ENCODE measurements at places on chromosomes 3 and 15.

DNA sequence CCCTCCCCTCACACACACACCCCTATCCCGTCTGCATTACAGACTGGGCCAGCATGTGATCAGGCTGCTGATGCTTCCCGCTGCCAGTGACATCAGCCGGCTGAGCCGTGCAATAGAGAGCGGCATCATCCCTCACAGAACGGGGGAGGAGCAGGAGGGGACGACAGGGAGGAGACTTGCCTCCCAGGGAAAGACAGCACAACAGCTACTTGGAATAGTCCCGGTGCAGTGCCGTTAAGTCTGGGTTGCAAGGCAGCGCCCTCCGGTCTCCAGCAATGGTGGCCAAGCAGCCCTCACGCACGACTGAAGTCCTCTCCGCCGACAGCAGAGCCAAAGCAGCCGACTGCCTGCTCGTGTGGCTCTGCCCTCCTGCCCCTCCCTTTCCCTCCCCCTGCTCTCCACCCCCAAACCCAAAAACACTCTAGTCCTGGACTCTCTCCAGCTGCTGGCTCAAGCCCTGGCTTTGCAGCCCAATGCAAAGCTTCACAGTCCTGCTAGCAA lies 31.5 kb upstream of the RPS17 start:
- peak; percentile 44 for DNase-seq

- DNase-seq = no peak
Measured at GRCh38 chr3:171556574-171557145, 96.5 kb upstream of the TNIK start.

DNA sequence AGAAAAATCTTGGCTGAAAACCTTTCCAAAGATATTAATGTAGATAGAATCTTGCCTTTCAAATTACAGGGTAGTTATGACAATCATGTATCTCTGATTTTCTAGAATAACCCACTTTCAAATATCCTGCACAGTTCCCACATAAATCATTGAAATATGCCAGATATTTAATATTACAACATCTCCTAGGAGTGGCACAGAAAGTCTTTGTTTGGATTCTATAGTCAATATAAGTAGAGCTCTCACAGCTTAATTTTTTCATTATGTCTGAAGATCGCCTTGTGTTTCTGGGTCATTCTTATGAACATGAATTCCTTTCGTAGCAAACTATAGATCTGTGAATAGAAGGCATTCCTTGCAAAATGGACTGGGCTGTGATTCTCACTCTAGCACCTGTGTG lies 5.0 kb downstream of the RARB start:
- DNase-seq = no peak

- no peak for DNase-seq
Measured at GRCh38 chr3:9400616-9401015, 3.2 kb downstream of the SETD5 start.

- peak; percentile 36 for DNase-seq
Measured at GRCh38 chr3:110995461-110996231, 76.0 kb upstream of the NECTIN3 start.

DNA sequence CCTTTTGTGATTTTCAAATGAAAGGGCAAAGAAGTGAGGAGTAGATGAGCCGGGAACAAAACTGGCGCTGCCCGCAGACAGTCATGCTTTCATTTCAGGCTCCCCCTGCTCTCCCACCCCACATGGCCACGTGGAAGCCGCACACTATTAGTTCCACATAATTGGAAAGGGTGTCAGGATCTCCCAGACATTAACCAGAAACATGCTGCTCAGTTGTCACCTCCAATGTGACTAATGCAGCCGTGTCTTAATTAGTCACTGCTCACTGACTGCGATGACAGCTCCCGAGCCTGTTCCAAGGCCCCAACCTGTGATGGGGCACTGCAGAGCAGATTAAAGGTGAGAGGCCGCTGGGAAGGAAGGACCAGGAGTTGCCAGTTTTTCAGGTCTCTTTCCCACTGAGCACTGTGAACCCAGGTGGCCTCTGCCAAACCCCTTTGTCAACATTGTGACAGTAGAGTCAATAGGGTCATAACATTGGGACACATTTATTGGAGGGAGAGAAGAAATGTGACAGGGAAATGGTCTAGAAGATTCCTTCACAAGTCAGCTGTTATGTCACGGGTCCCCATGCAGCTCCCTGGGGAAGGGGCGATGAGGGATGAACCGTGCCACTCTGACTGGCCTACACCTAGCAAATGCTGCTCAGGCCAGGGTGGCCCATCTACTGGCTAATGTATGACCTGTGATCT lies 38.6 kb upstream of the SFMBT1 start:
- no peak for DNase-seq

DNA sequence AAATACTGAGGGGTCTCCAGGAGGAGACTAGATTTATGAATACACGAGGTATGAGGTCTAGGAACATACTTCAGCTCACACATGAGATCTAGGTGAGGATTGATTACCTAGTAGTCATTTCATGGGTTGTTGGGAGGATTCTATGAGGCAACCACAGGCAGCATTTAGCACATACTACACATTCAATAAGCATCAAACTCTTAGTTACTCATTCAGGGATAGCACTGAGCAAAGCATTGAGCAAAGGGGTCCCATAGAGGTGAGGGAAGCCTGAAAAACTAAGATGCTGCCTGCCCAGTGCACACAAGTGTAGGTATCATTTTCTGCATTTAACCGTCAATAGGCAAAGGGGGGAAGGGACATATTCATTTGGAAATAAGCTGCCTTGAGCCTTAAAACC lies 4.5 kb downstream of the CCR5 start:
- DNase-seq = no peak

DNA sequence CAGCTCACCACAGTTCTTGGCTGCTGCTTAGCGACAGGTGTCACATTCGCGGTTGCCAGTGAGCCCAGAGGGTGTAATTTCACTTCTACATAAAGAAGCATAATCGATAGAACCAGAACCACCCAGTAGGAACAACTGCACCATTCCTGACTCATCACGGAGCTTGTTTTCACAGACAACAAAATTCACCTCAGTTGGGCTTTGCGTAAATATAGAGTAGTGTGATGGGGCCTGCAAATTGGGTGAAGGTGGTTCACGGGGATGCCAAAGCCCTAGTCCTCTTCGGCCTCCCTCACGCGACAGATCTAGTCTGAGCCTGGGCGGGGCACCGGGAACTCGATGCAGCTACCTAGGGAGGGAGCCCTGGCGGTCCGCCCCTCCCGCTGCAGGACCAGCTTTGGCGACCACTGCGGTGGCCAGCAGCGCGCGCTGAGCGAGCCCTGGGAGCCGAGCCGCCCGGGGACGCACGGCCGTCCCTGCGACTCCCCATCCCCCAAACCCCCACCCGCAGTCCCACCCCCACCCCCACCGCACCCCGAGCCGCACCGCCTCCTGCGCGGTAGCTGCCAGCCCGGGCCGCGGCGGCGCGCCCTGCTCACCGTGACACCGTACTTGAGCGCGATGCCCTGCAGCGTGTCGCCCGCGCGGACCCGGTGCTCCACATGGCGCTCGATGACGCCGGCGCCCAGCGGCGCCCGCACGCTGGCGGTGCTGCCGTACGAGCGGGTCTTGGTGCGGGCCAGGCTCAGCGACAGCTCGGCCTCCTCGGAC lies 519 bp downstream of the LYSMD2 start:
- DNase-seq = no peak

DNA sequence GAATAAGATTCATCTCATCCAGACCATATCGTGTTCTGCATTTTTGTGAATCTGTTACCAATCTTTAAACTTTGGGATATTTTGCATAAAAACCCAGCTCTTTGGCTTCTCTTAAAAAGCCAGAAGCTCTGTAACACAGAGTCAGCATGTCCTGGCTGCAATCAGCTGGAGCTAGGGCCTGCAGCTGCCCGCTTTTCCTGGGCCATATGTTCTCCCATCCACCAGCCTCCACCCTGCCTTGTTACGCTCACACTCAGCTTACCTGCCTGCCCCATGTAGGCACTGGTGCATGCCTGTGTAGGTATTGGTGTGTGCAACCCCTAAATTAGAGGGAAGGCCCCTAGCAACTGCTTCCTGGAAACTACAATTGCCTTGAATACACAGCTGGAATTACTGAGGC lies 48.2 kb downstream of the CRYGS start:
- DNase-seq = no peak

GRCh38 chr3:49358884-49359225 lies 702 bp upstream of the GPX1 start:
- DNase-seq = no peak

DNA sequence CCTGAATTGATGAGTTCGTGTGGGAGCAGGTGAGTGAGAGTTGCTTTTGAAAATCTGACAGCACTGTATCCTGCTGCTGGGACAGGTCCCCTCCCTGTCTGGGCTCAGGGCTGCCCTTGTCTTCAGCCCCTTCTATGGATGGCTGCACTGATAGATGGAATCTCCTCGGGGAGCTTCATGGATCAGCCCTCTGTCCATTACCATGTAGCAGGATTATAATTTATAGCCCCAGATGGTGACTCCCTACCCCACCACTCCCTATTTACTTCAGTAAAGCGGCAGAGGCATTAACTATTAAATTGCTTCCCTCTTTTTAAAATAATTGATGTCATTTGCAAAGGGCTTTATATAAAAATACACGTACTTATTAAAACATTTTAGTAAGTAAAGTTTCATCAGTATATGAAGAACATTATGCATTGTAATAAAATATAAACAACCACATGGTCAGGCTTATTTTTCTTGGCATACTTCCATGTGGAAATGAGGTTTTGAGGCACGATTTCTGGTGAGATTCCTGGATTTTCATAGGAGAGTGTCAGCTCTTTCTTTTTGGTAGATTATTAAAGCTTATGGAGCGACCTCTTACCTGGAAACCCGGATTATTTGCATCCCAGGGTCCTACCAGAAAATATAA lies 38.5 kb downstream of the MAP3K13 start:
- no peak for DNase-seq

- DNase-seq = no peak
Measured at GRCh38 chr3:130849091-130849552, 44.8 kb upstream of the ATP2C1 start.

- DNase-seq = peak; percentile 71
Measured at GRCh38 chr3:101065962-101066361, 72.7 kb upstream of the ABI3BP start.

DNA sequence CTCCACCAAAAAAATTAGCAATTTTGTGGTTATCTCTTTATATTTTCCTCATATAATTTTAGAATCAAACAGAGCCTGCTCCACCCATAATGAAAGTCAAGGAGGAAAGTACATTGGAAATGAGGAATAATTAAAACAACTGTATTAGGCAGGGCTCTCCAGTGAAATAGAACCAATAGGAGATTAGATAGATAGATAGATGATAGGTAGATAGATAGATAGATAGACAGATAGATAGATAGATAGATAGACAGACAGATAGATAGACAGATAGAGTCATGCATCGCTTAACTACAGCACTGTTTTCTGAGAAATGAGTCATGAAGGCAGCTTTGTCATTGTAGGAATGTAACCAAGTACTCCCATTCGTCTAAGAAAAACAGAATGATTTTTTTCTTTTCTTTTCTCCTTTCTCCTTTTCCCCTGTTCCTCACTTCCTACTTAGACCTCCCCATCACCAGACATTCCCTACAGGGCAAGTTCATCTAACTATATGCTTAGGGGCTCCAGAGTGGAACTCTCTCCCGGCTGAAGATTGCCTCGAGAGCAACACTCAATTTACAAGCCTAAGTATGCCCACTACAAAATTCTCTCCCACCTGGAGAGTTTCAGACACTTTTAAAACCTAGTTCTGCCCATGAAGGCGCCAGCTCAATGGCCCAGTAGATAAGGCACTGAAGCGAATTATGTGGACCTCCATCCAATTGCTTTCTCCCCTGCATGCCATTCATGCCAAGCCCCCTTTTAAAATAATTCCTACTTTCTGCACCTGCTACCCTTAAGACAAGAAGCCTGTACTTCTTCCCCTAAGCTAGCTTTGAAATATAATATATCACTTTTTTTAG lies 53.3 kb upstream of the LIPC start:
- DNase-seq = no peak

- no peak for DNase-seq
Measured at GRCh38 chr3:14096742-14097141, 27.9 kb downstream of the CHCHD4 start.

GRCh38 chr15:33375236-33375635 lies 64.5 kb downstream of the RYR3 start:
- DNase-seq = no peak

DNA sequence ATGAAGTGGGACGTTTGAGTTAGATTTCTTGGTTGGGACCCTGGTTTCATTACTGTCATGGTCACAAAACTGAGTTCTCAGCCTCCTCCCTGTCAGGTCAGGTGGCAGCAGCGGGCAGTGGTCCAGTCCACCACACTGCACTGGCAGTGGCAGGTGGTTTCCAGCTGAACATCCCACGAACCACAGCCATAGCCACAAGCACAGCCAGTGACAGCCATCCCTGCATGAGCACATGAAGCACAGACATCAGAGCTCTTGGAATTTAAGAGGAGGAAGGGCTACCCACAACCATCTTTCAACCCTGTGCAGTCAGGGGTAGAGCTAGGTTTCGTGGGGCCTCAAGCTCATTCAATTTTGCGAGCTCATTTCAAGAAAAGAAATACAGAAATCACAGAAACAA lies 1.5 kb downstream of the RETNLB start:
- no peak for DNase-seq

Measured in fibroblast of skin of left biceps (primary cell).